ENCODE measurements at places on chromosomes 4 and X.

- no peak for DNase-seq
Measured at GRCh38 chr4:5752376-5753184, 41.6 kb downstream of the EVC start.

GRCh38 chr4:105622269-105622668 lies 69.8 kb downstream of the ARHGEF38 start:
- no peak for DNase-seq

- no peak for DNase-seq
Measured at GRCh38 chr4:95193391-95194224, 355.2 kb downstream of the UNC5C start.

DNA sequence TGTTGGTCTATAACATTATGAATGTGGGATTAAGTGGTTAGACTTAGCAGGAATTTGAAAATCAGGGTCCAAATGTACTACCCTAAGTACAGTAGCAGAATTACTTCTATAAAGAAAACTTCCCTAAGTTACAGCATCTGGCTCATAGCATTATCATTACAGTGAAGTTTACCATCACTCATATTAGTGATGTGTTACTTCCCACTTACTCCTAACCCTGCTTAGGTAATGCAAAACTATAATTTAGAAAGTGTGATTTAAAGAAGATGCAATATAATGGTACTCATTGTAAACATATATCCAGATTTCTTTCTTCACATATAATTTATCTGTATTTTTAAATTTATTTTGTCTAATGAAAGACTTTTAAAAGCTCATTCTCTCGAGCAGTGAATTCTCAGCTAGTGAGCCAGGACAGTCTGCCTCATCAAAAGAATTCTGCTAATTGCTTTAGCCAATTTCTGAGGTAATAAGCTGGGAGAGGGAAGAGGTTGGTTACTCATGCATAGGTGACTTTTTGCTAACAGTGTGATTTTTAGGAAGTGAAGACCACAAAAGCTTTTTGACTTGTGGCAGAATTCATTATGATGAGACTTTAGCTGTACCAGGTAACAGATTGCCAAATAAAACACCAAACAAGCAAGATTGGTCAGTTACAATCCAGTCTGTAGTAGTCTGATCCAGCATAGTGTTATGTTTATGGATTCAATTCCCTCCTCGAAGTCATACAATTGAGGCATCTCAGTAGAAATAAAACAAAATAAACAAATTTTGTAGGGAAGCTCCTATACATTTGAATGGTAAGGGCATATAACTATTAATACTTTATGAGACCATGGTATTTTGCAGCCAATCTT lies 21.0 kb downstream of the PLS3 start:
- no peak for DNase-seq

- DNase-seq: no peak
Measured at GRCh38 chr4:163392328-163392727, 48.6 kb downstream of the NPY5R start.

GRCh38 chrX:6904156-6904555 lies 243.4 kb upstream of the STS start:
- no peak for DNase-seq

- DNase-seq: peak; percentile 40
Measured at GRCh38 chr4:87819281-87819919, 13.4 kb upstream of the MEPE start.

- DNase-seq: no peak
Measured at GRCh38 chr4:160091631-160092030, 988.8 kb downstream of the RAPGEF2 start.

- no peak for DNase-seq
Measured at GRCh38 chrX:130877892-130878341, 25.1 kb downstream of the ENOX2 start.

GRCh38 chr4:152189451-152190179 lies 346.3 kb downstream of the FBXW7 start:
- no peak for DNase-seq

DNA sequence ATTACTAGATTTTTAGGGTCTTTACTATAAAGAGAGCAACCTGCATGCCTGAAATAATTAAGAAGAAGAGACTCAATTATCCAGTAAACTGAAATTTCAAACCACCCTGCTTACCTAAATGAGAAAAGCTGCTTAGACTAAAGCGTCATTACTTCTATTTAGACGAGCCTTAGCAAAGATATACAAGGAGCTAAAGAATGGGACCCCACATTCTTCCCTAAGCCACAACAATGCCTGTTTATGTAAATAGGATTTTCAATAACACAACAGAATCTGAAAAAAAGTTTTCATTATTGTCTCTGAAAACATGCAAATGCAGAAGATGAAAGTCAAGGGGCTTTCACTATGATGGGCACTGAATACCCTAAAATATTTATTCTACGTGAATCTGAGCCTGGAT lies 16.2 kb downstream of the GPC3 start:
- DNase-seq: no peak

- DNase-seq: no peak
Measured at GRCh38 chr4:123484291-123484926, 87.8 kb downstream of the SPRY1 start.

GRCh38 chr4:48311896-48312295 lies 29.4 kb upstream of the SLAIN2 start:
- DNase-seq: no peak

- DNase-seq: no peak
Measured at GRCh38 chrX:28585767-28586166, 1.5 kb upstream of the IL1RAPL1 start.

GRCh38 chr4:176198316-176198903 lies 3.0 kb upstream of the SPATA4 start:
- DNase-seq: no peak

GRCh38 chrX:43813319-43813718 lies 68.9 kb downstream of the MAOB start:
- no peak for DNase-seq
